ENCODE measurements at places on chromosomes 3 and 15. TPM values are rescaled to one million over a fixed set of nuclear protein-coding genes. Genes with fewer than 3 reads are reported as not detected.

GRCh38 chr3:50185230-50185629 lies 6.2 kb upstream of the GNAT1 start:
- DNase-seq: no peak

GRCh38 chr3:158701420-158702065 lies 29.1 kb upstream of the LXN start:
- no peak for DNase-seq

- DNase-seq: peak; percentile 15
Observed at GRCh38 chr3:50503504-50504342, at the start of gene CACNA2D2. Gene CACNA2D2 (minus strand): TSS chr3:50503634. CDS start chr3:50503423, 211 bp downstream.

- DNase-seq: no peak
Observed at GRCh38 chr15:71627604-71628003, 182.8 kb upstream of the NR2E3 start.

The TUSC2 gene
- 34.0 TPM for total RNA-seq

The BFSP2 gene
- not detected for total RNA-seq

DNA sequence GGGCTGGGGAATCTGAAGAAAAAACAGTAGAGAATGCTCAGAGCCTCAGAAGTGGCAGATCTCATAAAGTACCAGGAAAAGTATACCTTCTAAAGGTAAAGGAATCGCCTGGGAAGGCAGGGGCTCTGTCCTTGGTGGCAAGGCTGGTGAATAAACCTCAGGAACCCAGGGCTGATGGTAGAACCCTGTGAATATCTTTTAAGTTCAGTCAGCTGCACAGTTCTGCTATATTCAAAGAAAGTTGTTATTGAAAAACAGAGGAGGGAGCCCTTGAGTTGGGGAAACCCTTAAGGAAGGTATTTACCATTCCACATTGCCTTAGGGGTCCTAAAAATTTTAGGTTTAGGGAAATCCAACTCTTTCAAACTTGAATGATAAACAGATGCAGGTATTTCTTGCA lies 31.2 kb downstream of the ZPLD1 start:
- DNase-seq: peak; percentile 6

- DNase-seq: no peak
Observed at GRCh38 chr3:161266731-161267150, 45.6 kb downstream of the NMD3 start.

The GOLGA6L2 gene
- not detected for total RNA-seq

The DIPK2A gene
- total RNA-seq: 11.0 TPM

- DNase-seq: no peak
Observed at GRCh38 chr3:20930034-20930433, 744.0 kb upstream of the SGO1 start.

GRCh38 chr3:69082361-69082760 lies 2.2 kb upstream of the UBA3 start:
- DNase-seq: no peak

DNA sequence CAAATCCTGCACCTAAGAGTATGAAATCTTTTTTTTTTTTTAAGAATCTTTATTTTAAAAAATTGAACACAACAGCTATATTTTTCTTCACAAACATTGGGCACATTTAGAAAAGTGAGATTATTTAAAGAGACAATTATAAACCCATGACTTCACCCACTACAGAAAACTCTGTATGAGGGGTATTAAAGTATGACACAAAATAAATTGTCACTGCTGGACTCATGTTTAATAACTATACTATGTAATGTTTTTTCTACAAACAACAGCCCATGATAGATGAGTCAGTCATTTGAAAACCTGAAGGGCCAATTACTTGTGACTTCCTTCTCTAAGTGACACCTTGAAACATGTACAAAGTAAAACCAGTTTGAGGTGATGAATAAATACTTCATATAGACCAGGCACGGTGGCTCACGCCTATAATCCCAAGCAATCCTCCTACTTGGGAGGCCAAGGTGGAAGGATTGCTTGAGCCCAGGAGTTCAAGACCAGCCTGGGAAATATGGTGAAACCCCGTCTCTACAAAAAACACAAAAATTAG lies 36.0 kb downstream of the AQR start:
- no peak for DNase-seq

The PODXL2 gene
- total RNA-seq: 5.7 TPM

- DNase-seq: no peak
Observed at GRCh38 chr15:90208356-90208755, 7.2 kb downstream of the SEMA4B start.

DNA sequence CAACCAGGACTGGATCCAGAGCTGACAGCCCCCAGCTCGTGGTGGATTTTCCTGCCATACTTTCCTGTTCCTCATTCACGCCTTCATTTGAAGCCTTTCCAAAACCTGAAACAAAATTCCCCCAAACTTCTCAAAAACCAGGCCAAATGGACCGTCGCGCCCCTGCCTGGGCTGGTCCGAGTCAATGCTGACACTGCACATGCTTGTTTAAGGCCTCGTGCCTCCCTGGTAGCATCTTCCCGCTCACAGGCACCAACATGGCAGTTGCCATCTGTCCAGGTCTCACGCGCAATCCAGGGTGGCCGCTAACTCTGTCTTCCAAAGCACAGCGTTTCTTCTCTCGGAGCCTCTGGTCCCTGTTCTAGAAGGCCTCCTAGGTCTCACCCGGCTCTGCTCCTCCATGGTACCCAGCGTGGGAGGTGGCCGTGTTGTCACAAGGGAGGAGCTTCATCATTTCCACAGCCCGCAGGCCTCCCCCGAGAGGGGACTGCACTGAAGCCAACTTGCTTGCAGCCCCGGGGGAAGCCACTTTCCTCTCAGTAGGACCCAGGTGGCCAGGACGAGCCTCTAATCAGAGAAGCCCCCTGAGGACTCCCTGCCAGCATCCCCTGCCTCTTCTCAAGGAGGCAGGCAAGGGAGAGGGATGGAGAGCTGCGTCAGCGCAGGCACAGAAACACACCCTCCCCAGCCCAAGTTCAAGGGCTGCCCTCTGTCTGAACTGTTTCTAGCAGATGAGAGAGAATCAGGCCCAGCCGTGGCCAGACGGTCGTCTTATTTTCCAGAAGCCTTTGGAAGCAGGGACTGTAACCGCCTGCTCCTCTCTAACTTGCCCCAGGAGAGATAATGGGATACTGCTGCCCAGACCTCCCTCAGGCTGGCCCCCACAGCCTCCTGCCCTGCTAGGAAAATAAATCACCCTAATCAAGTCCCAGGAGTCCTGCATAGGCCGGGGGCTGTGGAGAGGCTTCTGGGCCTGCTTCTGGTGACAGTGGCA lies 152.8 kb upstream of the TLE3 start:
- no peak for DNase-seq

DNA sequence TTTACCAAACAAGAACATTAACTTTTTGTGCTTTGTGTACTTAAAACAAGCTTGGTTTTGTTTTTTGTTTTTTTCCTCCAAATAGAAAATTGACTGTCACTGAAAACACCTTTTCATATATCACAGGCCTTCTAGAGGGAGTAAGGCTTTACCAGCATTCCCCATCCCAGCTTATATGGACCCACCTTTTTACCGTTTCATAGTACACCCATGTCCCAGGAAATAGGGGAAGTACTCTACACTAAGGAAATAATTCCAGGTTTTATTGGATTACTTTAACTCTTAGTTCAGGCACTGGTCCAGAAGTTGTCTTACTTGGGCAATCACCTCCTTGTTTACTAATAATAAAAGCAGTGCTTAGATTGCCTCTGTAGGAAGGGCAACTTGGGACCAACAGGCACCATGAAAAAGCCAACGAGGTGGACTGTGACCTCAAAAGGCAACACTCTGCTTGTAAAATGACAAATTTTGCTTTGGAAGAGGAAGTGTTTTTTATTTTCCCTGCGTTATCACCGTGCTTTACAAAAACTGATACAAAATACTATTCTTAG lies 26.2 kb downstream of the HMG20A start:
- no peak for DNase-seq

The TEX55 gene
- total RNA-seq: not detected
